NCI-H748 treated with DMSO at 0.1 percent for 48 hours (cell line): ENCODE measurements at places on chromosomes 7 and 10.

GRCh38 chr10:80081801-80082750 is 3.6 kb downstream of the TMEM254 start:
- DNase-seq, result no peak

DNA sequence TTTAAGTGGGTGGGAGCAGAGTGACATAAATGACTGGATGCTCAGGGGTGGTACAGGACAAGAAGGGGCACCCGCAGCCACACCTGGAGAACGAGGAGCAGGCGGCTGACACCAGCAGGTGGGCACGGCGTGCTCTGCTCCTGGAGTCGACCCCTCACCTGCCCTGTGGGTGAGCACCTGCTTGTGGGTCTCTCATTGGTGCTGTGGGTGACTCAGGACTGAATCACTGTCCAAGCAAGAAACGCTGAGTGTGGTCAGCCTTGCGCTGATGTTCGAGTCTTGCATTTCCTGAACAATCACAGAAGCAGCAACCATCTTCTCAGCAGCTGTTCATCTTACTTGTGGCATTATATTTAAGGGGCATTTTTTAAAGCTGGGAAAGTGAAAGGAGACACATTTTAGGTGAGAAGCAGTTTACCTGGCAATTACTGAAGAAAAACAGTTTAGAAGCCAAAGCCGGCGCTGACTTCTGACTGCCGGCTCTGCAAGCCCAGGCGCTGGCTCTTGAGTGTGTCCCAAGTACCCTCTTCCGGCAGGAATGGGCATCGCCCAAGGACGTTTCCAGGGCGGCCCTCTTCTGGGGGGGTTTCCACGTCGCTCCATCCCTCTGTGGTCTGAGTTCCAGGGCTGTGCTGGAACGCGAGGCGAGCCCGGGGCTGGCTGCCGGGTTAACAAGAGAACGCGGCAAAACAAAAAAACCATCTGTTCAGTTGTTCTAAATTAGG is 145.2 kb upstream of the PFKP start:
- no peak for DNase-seq

DNA sequence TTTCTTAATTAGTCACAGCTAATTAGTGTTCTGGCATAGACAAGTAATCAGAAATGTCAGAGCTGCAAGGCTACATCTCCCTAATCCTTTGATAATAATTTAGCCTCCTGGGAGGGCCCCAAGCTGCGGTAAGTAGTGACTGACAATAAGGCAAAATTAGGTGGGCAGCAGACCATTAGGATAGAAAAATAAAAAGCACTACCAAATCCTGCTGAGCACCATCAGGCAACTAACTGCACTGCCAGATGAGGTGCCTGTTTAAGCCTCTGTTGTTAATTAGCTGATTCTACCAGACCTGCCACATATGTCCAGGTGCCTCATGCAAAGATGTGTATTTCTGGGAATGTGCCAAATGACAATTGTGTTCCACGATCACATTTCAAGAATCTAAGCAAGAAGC is 32.5 kb upstream of the FEZF1 start:
- DNase-seq, result peak; percentile 43

DNA sequence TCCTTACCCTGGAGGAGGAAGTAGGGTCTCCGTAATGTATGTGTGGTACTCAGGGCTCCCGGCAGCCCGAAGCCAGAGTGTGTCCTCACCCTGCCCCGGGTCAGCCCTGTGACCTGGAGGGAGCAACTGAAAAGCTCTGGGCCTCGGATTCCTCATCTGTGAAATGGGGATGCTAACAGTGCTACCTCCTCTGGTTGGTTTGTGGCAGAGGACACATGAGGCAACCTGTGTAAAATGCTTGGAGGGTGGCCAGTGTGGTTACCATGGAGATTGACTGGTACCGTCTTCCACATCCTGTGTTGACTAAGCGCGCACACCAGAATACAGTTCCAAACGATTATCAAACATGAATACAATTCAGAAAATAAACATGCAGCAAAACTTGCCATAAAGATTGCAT is 163.8 kb upstream of the KLF6 start:
- peak; percentile 71 for DNase-seq

DNA sequence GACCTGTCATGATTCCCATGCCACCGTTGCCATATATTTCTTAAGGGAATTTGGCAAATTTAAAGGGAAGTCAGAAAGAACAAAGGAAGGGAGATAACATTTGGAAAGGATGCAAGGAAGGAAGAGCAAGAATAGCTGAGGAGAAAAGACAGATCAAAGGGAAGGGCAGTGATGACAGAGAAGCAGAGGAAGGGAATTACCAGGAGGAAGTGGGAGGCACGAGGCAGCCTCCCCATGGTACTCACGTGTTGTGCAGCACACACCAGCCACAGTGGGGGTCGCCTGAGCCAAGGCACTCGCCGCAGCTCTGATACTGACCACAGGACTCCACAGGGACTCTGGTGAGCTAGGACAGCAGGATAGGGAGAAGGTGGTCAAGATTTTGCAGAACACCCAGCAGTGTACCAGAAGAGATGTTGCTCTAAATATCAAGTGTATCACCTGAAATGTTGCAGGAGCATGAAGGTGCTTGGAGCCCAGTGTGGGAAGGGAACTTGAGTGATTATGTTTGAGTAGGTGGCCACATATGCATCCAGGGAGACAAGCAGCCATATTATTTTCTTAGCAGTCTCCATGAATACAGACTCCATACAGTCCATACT is 335.3 kb downstream of the PLXNA4 start:
- no peak for DNase-seq

- no peak for DNase-seq
Observed at GRCh38 chr10:80324086-80324485, 32.5 kb downstream of the DYDC1 start.

DNA sequence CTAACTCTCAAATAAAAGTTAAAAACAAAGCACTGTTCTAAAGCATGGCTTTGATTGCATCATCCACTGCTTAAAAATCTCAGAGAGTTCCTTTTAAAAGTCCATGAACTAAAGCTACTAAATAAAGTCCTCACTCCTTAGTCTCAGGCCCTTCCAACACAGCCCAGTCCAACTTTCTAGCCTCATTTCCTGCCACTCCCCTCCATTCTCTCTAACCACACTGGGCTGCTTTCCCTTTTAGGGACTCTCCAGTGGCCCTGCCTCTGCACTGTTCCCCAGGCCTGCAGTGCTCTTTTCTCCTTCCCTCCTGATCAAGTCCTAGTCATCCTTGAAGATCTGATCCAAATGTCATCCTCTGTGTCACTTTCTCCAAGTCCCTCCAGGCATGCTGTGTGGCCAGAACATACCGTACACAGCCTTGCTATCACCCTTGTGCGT is 56.9 kb upstream of the PPP1R3C start:
- DNase-seq, result no peak

- no peak for DNase-seq
Observed at GRCh38 chr10:126661841-126662515, 8.5 kb downstream of the C10orf90 start.

- no peak for DNase-seq
Observed at GRCh38 chr10:112366992-112367391, 6.9 kb upstream of the ACSL5 start.

GRCh38 chr10:5608608-5609220 is 57.7 kb downstream of the ASB13 start:
- DNase-seq, result no peak

- DNase-seq, result no peak
Observed at GRCh38 chr7:129354428-129355157, 79.6 kb upstream of the STRIP2 start.

- no peak for DNase-seq
Observed at GRCh38 chr7:120221666-120222065, 51.3 kb upstream of the KCND2 start.

- DNase-seq, result no peak
Observed at GRCh38 chr10:14727924-14728323, 46.8 kb downstream of the FAM107B start.

- DNase-seq, result no peak
Observed at GRCh38 chr7:134452419-134452838, 6.5 kb downstream of the AKR1B1 start.

- no peak for DNase-seq
Observed at GRCh38 chr10:121880895-121881294, 46.9 kb downstream of the ATE1 start.

GRCh38 chr7:129797214-129797789 is 155.5 kb downstream of the UBE2H start:
- no peak for DNase-seq

DNA sequence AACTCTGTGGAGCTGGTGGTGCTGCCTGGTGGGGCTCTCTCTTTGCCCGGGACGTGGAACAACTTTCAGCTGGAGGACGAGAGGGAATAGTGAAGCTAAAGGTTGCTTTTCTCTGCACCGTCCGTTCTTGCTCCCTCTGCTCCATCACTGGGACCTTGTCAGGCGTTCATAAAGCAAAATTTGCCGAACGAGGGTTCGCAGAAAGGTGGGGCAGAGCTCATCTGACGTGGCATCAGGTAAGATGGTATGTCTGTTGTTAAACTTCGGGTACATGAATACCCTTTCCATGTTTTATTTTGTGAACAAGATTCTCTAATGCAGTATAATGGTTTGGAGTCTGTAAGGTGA is 416 bp downstream of the BBS9 start:
- DNase-seq, result no peak

GRCh38 chr7:55500117-55500756 is 72.1 kb downstream of the VOPP1 start:
- DNase-seq, result no peak

GRCh38 chr7:94513565-94513860 is 3.9 kb downstream of the CASD1 start:
- DNase-seq, result peak; percentile 26

DNA sequence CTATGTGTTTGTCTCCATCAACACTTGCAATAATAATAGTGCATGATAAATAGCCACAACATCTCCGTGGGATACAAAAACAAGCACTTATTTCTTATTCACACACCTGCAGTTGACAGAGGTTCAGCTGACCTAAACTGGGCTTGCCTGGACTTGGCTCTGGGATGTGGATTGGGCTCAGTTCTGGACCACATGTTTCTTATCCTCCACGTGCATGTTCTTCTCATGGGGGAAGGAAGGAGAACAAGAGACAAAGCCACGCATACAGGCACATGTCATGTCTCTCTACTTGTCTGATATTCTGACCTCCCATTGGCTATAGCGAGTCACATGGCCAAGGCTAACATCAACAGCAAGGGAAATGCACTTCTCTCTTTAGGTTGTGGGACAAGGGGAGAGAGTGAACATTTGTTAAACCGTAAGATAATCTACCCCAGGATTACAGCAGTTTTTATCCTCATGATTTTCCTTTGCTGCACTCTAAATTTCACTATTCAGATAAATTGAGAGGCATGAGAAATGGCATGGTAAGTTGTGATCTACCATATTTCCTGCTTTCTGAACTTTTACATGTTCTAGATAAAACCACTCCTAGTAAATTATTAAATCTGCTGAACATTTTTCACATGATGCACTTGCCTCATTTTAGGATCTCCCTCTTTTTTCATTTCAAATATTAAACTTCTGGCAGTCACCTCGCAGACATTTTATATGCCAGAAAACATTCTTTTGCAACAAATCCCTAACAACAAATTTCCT is 33.7 kb downstream of the CFAP58 start:
- no peak for DNase-seq

GRCh38 chr10:29344073-29344820 is 55.4 kb downstream of the LYZL1 start:
- no peak for DNase-seq

DNA sequence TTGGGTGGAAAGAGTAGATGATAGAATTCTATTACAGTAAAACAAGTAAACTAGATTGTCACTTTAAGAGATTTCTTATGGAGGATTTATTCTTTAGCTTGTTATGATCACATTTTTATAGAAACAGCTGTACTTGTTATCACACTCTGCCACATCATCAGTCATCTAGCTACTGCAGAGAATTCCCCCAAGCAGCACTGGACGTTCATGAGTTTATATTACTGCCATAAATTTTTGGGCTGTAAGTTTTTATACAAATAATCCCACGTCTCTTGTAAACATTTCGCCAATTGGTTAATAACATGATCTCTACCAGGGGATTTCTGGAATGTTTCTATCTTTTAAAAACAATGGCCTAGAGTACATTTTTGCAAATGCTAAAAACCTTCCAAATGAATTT is 238.8 kb downstream of the POLR1F start:
- no peak for DNase-seq

- no peak for DNase-seq
Observed at GRCh38 chr7:50697748-50698147, 84.9 kb downstream of the GRB10 start.
